A549 treated with dexamethasone at 1 μM for 4 hours (cell line): ENCODE measurements at places on chromosomes 1 and 21. TPM values are rescaled to one million over a fixed set of nuclear protein-coding genes. Genes with fewer than 3 reads are reported as not detected.

Gene CALML6
- 0.08 to 0.33 TPM (median 0.24 TPM) in 5 replicates for total RNA-seq

Gene KMO
- 0.55 to 1.2 TPM (median 1.1 TPM) in 5 replicates for total RNA-seq

Gene PROK1
- total RNA-seq: not detected in 5 replicates

Gene LCA5L
- total RNA-seq: 1.2 to 1.8 TPM (median 1.5 TPM) in 5 replicates

Gene ANKRD45
- total RNA-seq: 0.11 to 0.19 TPM (median 0.16 TPM) in 4 of 5 replicates, not detected in the other

Gene ARPC5
- total RNA-seq: 151 to 184 TPM (median 175 TPM) in 5 replicates

Gene ARHGAP29
- 13.2 to 15.9 TPM (median 13.6 TPM) in 5 replicates for total RNA-seq
